ENCODE measurements at places on chromosomes 13 and 19.
A peak's percentile ranks its signal among the peaks of the same experiment; 100 is the strongest.

GRCh38 chr19:4962085-4962619 is 6.8 kb upstream of the KDM4B start:
- DNase-seq = no peak

GRCh38 chr19:28345811-28346210 is 867.1 kb downstream of the UQCRFS1 start:
- DNase-seq = no peak

- DNase-seq = no peak
These were observed 8.3 kb downstream of the PLPPR3 start for GRCh38 chr19:813219-814151.

- DNase-seq = no peak
These were observed 15.7 kb downstream of the TMEM143 start for GRCh38 chr19:48348045-48348444.

GRCh38 chr19:11574689-11575088 is 2.8 kb downstream of the ACP5 start:
- no peak for DNase-seq

DNA sequence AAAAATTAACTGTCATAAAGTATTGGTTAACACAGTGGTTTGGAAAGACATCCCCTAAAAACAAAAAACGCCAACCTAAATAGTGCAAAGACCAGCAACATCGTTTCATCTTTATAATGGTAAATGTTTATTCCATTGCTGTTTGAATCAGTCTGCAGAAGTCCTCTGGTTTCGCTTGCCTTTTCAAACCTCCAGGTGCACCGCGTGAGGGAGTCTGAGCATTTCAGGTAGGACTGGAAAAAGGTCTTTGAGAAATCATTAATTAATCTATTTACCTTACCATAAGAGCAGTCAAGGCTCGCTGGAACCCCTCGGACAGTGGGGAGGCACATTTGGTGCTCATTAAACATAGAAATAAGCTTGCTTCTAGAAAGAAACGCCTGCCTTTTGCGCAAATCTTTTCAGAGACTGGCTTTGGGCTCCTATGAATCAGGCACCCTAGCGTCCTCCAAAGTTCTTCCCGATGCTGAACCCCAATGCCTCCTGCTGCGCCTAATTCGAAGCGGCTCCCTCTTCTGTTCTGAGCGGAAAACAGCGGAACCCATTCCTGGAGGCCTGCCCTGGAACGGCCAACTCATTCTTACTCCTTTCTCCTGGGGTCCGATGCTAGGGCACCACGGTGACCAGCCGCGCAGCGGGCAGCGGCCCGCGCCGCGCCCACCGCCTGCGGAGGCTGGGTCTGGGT is 951 bp upstream of the MTUS2 start:
- DNase-seq = peak; percentile 17

DNA sequence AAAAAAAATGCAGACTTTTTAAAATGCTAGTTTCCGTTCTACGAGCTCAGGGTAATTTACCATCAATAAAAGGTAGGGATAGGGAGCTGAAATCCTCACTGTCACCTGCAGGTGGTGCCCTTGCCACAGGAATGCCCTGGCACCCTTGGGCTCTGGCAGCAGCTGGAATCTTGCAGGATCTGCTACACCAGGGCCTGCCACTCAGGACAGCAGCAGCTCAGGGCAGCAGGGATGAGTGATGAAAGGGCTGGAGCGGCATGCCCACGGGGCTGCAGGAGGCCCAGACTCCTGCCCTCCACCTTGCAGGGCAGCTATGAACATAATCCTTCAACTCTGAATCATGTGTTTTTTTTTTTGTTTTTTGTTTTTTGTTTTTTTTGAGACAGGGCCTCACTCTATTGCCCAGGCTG is 54.0 kb downstream of the GNG7 start:
- peak; percentile 66 for DNase-seq

DNA sequence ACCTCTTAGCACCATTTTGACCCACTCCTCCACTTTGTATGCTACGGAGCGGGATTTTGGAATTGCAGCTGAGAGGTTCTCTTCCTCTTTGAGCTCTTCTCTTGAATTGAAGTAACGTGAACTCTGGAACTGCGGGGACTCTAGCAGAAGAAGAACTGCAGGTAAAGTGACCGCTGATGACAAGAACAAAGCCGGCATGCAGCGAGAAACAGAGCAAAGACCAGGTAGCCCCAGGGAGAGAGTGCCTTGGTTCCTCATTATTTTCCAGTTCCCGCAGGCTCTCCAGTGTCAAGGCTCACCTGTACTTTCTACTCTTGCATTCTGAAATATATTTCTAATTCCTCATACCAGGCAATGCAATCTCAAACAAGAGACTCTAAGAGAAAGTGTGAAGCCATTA is 260.3 kb upstream of the GPC6 start:
- no peak for DNase-seq

- DNase-seq = peak; percentile 29
These were observed 45.8 kb upstream of the RGCC start for GRCh38 chr13:41411522-41411921.

- DNase-seq = peak; percentile 90
These were observed 2.8 kb downstream of the PTGER1 start for GRCh38 chr19:14472202-14472938.

DNA sequence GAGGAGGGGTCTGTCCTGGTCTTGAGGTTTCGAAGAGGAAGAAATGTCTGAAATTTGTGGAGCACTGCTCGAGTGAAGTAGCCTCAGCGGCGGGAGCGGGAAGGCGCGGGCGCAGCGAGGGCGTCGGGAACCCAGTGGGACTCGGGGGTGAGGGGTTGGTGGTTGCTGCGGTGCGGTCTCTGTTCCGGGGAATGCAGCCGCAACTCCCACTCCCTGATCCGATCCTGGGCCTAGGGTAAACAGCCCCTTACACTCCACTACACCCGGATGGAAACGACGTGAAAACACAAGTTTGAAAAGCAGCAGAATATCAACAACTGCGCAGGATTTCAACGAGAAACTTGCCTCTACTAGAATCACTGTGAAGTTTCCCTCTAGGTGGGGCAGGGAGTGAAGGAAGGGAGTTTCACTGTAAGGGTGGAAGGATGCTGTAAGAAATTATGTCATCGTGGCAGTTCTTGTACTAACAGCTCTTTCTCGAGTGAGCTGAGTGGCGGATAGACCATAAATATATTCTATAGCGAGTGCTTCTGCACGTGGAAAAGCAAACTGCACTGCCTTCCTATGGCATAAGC is 2.0 kb upstream of the KLF12 start:
- peak; percentile 62 for DNase-seq

- DNase-seq = no peak
These were observed 5.5 kb upstream of the RSPH6A start for GRCh38 chr19:45820413-45821102.

GRCh38 chr13:79812070-79812850 is 331.3 kb downstream of the NDFIP2 start:
- no peak for DNase-seq

DNA sequence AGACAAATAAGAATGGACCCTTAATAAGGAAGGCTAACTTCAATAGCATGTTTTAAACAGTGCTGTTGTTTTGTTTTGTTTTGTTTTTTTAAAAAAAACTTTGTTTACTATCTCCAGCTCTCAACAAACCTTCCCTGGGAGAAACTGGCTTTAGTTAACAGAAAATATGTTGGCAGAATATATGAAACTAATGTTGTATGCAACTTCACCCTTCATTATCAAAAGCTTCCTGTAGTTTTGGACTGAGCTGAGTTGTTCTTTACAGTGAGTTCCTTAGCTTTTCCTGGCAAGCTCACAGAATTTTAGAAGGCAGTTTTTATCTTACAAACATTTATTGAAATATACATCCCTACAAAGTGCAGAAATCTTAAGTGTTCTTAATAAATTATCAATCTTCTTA is 2480.7 kb upstream of the PCDH20 start:
- DNase-seq = no peak

DNA sequence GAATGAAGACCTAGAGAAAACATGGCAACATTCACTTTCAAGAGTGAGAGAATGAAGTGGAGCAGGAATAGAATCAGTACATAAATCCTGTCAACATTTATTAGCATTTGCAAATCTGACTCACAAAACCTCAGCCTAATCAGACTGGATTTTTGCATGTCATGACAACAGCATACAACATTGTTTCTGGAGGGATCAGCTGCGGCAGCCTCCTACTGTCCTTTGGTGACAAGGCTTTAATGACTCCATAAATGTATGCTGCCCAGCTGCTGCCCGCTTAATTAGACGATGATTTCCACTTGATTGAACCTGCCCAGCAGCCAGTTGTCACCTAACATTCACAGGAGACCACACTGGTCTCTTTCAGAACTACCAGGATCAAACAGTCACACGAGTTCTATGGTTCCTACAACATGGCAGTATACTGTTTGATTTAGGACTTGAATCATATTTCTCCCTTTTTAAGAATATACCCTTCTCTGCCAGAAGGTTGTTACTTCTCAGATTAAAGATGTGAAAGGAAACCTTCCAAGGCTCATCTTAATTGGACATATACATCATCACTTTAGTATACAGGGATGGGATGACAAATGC is 9.3 kb downstream of the EBPL start:
- peak; percentile 98 for DNase-seq

GRCh38 chr19:1068009-1069001 is 1.3 kb downstream of the ARHGAP45 start:
- no peak for DNase-seq

DNA sequence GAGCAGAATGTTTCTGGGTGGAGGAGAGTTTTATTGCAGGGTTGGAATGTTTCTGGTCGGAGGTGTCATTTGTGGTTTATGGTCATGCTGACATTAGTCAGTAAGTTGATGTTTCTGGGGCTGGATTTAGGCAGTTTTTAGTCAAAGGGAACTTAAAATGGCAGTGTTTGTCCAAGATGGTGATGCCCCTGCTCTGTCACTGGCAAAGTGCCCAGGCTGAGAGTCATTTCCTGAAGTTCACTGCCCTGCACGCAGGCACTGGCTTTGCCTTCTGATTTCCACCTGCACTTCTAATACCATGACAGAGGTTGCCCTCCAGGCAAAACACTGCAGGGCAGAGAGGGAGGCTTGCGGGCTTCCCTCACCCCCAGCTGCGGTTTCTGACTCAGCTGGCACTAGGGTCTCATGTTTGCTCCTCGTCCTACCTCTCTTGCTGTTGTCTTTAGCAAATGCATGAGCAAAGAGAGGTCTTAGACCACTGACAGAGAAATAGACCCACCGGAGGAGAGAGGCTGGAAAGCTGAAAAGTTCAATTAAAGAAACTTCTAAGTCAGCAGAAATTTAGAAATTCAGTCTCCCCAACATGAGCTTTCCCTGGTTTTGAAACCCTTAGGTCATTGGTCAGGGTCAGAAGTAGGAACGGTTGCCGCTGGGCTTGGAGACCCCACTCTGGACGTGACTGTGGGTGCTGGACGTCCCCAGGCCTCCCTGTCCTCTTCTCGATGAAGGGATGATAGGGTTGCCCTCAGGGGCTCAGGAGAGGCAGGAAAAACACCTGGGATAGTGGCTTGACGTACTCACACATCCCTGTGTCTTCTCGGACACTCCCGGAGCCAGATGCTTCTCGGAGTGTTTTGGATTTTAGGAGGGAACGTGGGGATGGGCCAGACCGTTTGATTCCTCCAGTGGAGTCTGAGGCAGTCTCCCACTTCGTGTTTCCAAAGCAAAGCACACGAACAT is 26.3 kb downstream of the TMEM255B start:
- DNase-seq = no peak

DNA sequence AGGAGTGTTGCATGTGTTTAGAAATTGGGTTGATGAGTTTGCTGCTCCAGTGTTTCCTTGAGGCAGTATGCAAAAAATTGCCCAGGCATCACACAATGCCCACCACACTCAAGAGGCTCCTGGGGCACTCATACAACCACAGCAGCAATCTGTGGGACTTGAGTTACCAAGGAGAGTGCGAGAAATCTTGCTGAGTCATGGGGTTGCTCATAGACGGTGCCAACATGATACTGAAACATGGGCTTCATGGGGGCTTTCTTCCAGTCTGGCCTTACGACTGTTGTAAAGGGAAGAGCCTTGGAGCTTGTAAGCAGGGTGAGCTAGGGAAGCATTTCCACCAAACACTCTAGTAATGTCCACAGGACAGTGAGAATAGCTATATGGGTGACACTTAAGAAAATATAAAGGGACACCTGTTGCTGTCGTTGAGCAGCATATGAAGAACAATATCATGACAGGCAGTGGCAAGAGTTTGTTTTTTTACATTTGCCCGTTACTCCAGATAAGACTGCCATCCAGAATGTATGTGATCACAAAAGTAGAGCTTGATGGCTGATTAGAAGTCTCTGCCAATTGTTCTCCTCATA is 1237.4 kb downstream of the UQCRFS1 start:
- no peak for DNase-seq

DNA sequence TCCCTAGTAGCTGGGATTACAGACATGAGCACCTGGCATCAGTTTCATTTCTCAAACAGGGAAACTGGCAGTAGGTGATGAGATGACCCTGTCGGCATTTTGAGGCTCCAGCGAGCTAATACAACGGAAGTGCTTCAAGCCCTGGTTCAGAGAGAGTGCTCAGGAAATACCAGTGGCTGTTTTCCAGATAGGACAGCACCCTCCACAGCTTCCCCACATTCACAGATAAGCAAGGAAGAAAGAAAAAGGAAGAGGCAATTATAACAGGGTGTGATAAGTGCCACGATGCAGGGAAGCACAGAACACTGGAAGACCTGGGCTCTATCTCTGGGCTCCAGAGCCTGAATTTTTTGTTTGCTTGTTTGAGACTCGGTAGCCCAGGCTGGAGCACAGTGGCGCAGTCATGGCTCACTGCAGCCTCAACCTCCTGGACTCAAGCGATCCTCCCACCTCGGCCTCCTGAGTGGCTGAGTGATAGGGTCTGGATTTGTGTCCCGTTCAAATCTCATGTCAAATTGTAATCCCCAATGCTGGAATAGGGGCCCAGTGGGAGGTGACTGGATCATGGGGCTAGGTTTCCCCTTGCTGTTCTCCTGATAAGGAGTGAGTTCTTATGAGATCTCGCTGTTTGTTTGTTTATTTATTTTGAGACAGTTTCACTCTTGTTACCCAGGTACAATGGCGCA is 43.5 kb downstream of the PIN1 start:
- DNase-seq = no peak

- peak; percentile 43 for DNase-seq
These were observed 353 bp downstream of the RFX2 start for GRCh38 chr19:6109947-6110346.

DNA sequence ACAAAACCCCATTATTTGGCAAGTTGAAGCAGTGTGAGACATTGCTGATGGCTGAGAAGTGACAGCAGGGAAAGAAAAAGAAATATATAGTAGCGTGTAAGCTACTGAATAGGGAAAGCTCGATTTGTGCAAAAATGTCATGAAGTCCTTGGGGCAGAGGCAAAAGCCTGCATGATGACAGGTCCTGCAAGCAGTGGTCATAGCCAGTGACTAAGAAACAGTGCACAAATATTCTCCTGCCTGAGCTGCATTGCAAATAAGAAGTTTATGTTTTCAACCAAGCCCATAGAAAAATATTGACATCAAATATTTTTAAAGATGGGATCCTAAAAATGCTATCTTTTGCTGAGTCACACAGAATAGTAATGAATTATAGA is 270.0 kb downstream of the SLITRK6 start:
- DNase-seq = no peak

DNA sequence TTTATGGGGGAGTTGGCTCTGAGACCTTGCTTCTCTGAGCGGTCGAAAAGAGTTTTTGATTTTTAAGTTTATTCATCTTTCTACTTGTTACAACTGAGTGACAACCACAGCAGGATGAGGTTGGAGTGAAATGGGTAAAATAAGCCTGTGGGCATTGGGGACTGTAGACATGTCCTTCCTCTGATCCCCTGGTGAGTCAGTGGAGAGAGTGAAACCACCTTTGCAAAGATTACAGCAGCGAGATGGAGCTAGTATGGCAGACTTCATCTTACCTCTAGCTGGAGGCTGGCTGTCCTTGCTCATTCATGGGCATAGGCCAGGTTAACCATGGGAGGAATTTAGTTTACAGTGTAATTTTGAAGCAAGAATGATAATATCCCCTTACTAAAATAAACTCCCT is 30.9 kb upstream of the PSG9 start:
- DNase-seq = no peak

Measured in NCI-H1417 (cell line).